ENCODE measurements at places on chromosomes 3 and 15.

- DNase-seq, result no peak
Observed at GRCh38 chr3:98966862-98967546, 65.5 kb upstream of the DCBLD2 start.

DNA sequence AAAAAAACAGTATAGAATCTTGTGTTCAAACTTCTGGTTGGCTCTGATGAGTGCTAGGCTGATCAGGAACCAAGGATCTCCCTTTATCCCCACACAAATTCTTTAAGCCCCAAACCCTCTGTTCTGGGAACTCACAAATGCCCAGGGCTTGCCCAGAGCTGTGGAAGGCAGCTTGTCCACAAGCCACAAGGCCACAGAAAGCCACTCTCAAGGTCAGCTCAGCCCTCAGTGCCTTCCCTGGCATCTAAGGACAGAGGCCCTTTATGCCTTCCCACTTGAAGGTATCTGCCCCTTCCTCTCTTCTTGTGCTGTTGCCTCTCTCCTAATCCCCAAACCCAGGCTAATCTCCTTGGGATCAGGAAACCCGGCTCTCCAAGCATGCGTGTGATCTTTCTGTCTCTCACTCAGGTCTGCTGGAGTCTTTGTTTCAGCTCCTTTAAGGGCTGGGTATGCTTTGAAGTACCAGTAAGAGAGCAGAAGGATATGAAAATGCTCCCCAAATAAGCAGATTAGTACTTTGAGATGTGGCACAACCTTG lies 145.0 kb upstream of the TRIM42 start:
- no peak for DNase-seq

DNA sequence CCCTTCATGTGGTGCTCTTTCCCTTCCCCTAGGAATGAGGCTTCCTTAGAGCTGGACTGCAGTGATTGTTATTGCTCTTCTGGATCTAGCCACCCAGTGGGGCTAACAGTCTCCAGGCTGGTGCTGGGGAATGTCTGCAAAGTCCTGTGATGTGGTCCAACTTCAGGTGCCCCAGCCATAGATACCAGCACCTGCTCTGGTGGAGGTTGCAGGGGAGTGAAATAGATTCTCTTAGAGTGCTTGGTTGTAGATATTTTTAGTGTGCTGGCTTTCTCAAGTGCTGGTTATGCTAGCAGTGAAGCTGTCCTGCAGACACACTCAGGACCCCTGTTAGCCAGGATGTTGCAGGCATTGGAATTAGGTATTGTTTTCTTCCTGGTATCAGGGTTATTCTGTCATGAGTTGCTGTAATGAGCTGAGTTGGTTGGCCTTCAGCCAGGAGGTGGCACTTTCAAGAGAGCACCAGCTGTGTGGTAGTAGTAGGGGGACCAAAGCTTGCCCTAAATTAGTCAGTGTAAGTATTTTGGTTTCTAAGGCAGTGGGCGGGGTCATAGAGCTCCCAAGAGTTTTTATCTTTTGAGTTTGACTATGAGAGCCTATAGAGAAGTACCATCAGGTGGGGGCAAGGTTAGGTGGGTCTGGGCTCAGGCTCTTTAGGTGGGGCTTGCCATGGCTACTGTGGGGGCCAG lies 317.5 kb upstream of the SGO1 start:
- no peak for DNase-seq

DNA sequence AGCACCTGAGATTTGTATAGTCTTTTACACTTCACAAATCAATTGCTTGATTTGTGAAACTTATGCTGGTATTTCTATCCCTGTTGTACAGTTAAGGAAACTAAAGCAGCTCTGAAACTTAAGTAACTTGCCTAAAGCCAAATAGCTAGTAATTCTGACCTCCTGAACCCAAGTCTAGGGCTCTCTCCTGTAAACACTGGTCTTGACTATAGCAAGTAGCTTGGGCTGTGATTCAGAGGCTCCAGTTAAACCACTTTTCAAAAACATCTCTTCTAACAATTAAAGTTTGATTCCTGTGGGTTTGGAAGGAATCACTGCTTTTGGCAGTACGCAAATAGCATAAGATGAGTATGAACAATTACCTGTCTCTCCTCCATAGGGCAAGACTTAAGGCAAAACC lies 18.5 kb upstream of the CMTM8 start:
- DNase-seq, result no peak

DNA sequence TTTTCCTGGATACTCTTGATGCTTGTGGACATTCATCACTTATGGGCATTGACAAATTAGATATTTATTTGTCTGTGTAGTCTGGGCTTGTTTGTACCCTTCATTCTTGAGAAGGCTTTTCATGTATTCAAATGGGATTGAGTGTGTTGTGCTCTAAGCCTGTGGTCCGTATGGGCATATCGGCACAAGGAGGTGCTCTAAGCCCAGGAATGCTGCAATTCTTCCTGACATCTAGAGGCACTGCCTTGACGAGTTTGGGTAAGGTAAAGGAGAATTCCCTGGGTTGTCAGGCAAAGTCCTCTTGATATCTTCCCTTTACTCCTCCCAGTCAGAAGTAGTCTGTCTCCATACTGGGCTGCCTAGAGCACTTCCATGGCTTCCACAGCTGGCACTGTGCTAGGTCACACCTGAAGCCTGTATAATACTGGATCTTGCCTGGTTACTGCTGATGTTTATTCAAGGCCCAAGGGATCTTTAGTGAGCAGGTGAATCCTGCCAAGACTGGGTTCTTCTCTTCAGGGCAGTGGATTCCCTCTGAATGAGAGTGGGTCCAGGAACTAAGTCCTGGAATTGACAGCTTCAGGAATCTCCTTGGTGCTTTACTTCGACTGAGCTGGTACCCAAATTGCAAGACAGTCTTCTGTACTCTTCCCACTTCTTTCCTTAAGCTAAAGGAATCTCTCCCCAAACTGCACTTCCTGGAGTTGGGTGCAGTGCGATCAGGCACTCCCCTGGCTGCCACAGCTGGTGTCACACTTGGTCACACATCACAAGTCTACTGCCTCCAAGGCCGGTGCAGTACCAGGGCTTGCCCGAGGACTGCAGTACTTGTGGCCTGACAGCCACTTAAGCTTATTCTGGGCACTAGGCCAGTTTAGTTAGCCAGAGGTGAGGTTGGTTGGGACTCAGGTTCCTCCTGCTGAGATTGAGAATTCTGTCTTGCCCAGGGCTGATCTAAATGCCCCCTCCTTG lies 46.0 kb downstream of the GALK2 start:
- DNase-seq, result peak; percentile 13

DNA sequence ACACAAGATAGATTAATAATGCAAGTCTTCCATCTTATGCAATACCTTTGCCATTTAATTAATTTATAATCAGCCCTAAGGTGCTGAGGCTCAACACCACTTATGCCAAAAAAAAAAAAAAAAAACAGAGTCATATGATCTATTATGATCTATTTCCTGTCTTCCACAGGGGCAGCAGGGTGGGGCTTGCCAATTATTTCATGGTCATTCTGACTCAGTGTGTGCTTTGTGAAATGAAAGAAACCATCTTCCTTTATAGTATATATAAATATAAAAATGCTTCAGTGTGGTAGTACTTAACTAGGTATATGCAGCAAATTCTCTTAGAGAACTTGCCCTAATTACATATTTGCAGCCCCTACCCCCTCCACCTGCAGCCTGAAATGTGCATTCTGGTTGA lies 7.2 kb upstream of the RARB start:
- DNase-seq, result no peak
